Spleen (tissue), 13 donors: ENCODE measurements at places on chromosomes 5 and 9. TPM values are rescaled to one million over a fixed set of nuclear protein-coding genes. Genes with fewer than 3 reads are reported as not detected.
A peak's percentile ranks its signal among the peaks of the same experiment; 100 is the strongest.

The ADCY2 gene
- total RNA-seq = 0.10 TPM

The PRSS3 gene
- total RNA-seq = not detected

The PCDHA7 gene
- total RNA-seq = 0.72 TPM

GRCh38 chr5:39448506-39449128 is 23.8 kb upstream of the DAB2 start:
- no peak overlapping the region for H3K4me3 ChIP-seq
- H3K36me3 ChIP-seq = no peaks in the 10 kb centered on the region
- DNase-seq = no peak
- H3K4me1 ChIP-seq = no peaks in the 10 kb centered on the region

GRCh38 chr9:29701559-29701958 is 2128.3 kb upstream of the C9orf72 start:
- no peaks in the 10 kb centered on the region for H3K27me3 ChIP-seq
- DNase-seq = no peak
- H3K4me1 ChIP-seq = no peaks in the 10 kb centered on the region
- H3K36me3 ChIP-seq = no peaks in the 10 kb centered on the region

DNA sequence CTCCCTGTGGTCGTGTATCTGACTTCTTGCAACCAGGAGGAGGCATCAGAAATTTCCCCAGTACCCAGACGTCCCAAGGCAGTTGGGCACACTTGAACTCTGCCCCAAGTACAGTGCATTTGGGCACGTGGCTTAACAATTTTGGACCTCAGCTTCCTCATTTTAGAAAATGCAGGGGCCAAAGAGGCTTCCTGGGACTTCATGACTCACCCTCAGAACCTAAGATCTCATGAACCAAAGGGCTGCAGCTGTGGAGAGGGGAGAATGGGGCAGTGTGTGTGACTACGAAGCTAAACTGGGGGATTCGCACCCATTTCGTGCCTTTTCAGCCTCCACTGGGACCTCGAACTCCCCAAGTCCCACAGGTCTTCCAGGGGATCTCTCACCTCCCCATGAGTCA is 59.2 kb downstream of the SYK start:
- H3K4me1 ChIP-seq = no peaks in the 10 kb centered on the region
- H3K27me3 ChIP-seq = no peaks in the 10 kb centered on the region
- no peak overlapping the region for H3K4me3 ChIP-seq
- peak overlapping the region; percentile 25 for H3K27ac ChIP-seq
- H3K36me3 ChIP-seq = peaks cover 27% of the 10 kb centered on the region
- no peak for DNase-seq

DNA sequence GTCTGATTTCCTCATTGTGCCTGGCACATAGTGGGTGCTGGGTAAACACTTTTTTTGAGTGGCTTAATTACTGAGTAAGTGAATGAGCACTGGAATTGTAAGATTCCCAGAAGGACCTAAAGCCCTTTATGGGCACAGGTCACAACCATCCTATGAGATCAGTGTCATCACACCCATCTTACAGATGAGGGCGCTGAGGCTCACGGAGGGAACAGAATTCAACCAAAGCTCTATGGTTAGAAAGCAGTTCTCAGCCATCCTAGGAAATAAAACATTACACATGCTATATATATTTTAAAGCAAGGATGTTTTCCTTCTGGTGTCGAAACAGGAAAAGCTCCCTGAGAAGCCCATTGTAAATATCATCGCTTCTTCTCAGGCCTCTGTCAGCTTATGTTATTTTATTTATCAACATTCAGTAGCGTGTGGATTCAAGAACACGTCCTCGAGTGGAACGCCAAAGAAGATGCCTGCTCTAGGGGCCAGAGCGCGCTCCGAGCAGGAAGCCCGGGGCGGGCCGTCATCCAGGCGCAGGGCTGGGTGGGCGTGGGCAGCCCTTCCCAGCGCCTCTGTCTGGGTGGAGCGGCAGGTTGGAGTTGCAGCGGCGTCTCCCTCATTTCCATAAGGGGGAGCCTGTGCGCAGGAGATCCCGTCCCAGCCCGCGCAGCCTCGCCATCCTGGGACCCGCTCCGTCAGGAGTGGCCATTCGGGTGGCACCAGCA is 155.8 kb upstream of the SMIM23 start:
- H3K36me3 ChIP-seq = no peaks in the 10 kb centered on the region
- no peak overlapping the region for H3K27ac ChIP-seq
- peaks cover 4% of the 10 kb centered on the region for H3K4me1 ChIP-seq
- no peak for DNase-seq
- peaks cover 7% of the 10 kb centered on the region for H3K27me3 ChIP-seq

DNA sequence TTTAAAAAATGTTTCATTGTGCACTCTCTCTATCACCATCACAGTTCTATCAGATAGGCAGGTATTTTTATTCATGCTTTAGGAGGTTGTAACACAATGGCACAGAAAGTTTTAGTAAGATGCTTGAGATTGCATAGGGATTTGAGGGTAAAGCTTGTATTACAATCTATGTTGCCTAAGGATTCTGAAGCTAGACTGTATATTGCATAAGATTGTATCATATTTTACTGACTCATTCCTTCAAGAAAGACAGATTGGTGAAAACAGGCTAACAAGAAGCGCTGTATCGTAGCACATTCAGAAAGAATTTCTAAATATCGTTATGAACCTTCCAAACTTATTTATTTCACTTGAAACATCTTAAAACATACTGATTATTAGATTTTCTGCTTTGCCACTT is 577.7 kb downstream of the EBF1 start:
- DNase-seq = no peak
- H3K27ac ChIP-seq = no peak overlapping the region
- no peak overlapping the region for H3K4me3 ChIP-seq
- no peaks in the 10 kb centered on the region for H3K4me1 ChIP-seq

DNA sequence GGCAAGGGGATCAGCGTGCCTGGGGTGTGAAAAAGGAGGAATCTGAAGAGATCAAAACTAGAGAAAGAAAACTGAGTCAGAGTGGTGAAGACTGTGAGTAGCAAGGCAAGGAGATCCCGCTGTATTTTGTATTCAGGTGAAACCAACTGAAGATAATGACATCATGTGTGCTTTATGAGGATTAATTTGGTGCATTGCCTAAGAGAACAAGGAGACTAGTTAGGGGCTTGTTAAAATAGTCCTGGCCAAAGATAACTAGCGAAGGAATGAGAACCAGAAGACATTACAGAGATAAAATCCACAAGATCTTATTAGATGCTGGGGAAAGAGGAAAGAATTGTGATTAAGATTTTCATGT is 16.9 kb upstream of the GPX3 start:
- no peak for DNase-seq
- no peaks in the 10 kb centered on the region for H3K36me3 ChIP-seq

DNA sequence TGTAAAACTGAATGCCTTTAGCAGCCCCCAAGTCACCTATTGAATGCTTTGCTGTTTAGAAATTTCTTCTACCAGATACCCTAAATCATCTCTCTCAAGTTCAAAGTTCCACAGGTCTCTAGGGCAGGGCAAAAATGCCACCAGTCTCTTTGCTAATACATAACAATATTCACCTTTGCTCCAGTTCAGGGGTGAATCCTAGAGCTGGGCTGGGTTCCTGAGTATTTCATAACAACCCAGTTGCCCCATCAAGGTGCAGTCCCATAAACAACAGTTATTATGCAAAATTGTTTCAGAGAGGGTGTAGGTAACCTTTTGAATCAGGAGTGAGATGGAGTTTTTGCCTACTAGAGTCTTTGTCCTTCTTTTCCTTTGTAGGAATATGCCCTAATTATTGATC is 19.0 kb upstream of the C1QTNF3 start:
- H3K27me3 ChIP-seq = no peaks in the 10 kb centered on the region
- H3K27ac ChIP-seq = no peak overlapping the region
- H3K36me3 ChIP-seq = no peaks in the 10 kb centered on the region
- no peak for DNase-seq

GRCh38 chr5:137438932-137439331 is 60.2 kb downstream of the SPOCK1 start:
- H3K27ac ChIP-seq = no peak overlapping the region
- no peak overlapping the region for H3K4me3 ChIP-seq

- peaks cover 30% of the 10 kb centered on the region for H3K4me1 ChIP-seq
- H3K27ac ChIP-seq = peak overlapping the region; percentile 86
- H3K36me3 ChIP-seq = no peaks in the 10 kb centered on the region
- DNase-seq = no peak
- no peaks in the 10 kb centered on the region for H3K27me3 ChIP-seq
Measured at GRCh38 chr9:83957248-83957513, 22.8 kb downstream of the HNRNPK start.

DNA sequence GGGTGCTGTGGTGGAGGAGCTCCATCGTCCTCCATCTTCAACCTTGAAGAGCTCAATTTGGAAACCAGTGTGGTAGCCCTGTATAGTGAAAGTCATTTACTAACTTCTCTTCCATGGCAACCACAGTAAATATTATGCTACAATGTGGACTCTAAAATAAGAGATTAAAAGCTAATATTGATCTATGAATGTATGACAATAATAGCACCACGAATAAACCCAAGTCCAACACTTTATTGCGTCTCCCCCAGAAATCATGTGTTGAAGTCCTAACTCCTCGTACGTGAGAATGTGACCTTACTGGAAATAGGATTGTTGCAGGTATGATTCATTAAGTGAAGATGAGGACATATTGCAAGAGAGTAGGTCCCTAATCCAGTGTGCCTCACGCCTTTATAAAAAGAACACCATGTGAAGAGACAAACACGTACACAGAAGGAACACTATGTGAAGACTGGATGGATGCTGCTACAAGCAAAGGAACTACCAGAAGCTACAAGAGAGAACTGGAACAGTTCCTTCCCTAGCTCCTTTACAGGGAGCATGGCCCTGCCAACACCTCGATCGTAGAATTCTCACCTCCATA is 276.2 kb downstream of the PDE4D start:
- H3K4me1 ChIP-seq = no peaks in the 10 kb centered on the region
- H3K36me3 ChIP-seq = no peaks in the 10 kb centered on the region
- H3K27me3 ChIP-seq = no peaks in the 10 kb centered on the region
- H3K4me3 ChIP-seq = no peak overlapping the region

DNA sequence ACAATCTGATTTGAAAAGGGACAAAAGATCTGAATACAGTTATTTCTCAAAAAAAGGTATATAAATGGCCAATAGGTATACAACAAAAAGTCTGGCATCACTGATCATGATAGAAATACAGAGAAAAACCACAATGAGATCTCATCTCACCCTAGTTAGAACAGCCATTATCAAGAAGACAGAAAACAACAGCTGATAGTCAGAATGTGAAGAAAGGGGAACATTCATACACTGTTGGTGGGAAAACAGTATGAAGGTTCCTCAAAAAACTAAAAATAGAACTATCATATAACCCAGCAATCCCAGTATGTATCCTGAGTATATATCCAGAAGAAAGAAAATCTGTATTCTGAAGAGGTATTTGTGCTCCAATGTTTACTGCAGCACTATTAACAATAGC is 75.7 kb upstream of the OR2K2 start:
- no peaks in the 10 kb centered on the region for H3K4me1 ChIP-seq
- H3K4me3 ChIP-seq = no peak overlapping the region
- no peaks in the 10 kb centered on the region for H3K27me3 ChIP-seq
- no peak overlapping the region for H3K27ac ChIP-seq
- DNase-seq = no peak
- H3K36me3 ChIP-seq = peaks cover 85% of the 10 kb centered on the region

- DNase-seq = no peak
- peaks cover 81% of the 10 kb centered on the region for H3K27me3 ChIP-seq
- H3K4me1 ChIP-seq = peaks cover 67% of the 10 kb centered on the region
- no peak overlapping the region for H3K4me3 ChIP-seq
- H3K36me3 ChIP-seq = no peaks in the 10 kb centered on the region
- peak overlapping the region; percentile 89 for H3K27ac ChIP-seq
Measured at GRCh38 chr5:38465061-38465460, 91.4 kb downstream of the LIFR start.

GRCh38 chr5:113569396-113569795 is 55.9 kb downstream of the YTHDC2 start:
- H3K36me3 ChIP-seq = peaks cover 44% of the 10 kb centered on the region
- H3K4me1 ChIP-seq = no peaks in the 10 kb centered on the region
- no peak overlapping the region for H3K4me3 ChIP-seq
- H3K27me3 ChIP-seq = no peaks in the 10 kb centered on the region
- H3K27ac ChIP-seq = no peak overlapping the region
- DNase-seq = no peak
